NCI-H1694 treated with DMSO at 0.1 percent for 48 hours (cell line): ENCODE measurements at places on chromosomes 12 and 14.
A peak's percentile ranks its signal among the peaks of the same experiment; 100 is the strongest.

DNA sequence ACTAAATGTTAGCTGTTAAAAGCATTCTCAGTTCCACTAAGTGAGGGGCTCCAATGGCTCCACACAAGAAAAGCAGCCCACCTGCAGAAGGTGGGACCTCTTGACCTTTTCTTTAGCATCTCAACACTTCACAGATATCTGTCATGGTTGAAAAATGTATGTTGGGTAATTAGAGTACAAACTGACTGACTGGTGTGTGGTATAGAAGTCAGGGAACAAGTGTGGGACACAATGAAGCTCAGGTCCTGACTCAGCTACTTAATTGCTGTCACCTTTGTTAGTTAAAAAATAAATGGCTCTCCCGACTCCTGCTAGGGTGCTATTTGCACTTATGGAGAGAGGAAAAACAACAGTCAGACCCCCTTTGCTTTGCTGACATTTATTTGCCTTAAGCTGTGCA, 299.0 kb downstream of the TTC6 start:
- no peak for DNase-seq

- DNase-seq, result no peak
Measured at GRCh38 chr14:51360592-51360991, 120.5 kb downstream of the TMX1 start.

DNA sequence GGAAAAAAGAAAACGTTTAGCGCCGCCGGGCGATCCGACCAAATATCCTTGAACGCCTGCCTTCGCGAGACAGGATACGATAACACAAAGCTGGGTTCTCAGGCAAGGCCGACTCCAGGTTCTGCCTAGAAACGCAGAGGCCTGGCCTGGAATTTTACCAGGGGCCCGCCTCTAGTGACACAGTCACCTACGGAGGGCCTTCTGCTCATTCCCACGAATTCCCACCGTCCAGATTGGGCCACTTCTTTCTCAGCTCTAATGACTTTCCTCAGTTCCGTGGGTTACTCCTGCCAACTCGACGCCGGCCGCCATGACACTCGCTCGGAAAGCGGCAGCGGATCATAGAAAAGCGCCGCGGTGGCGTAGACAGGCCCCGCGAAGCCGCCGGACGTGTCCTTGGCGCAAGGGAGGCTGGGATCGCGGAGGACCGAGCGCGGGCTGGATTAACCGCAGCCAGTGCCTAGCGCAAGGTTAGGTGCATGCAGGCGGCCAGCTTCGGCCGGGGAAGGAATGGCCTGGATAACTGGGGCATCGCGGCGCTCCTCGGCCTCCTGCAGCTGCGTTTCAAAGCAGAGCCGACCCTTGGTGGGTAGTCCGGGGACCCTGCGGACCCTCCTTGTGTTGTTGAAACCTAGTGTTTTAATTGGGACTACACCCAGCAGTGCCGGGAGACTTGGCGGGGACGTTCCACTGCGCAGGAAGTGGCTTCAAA, at the start of gene TRIP11:
Gene TRIP11 (minus strand): TSS at position 341 of the 712 bp plus-strand sequence. CDS start 374 bp downstream, outside the sequence.
- DNase-seq, result peak; percentile 95

- DNase-seq, result no peak
Measured at GRCh38 chr12:131959641-131960589, 10.2 kb downstream of the EP400 start.

- no peak for DNase-seq
Measured at GRCh38 chr12:80556566-80556965, 112.5 kb downstream of the PTPRQ start.

GRCh38 chr14:104333646-104334423, 195.4 kb downstream of the KIF26A start:
- DNase-seq, result no peak

DNA sequence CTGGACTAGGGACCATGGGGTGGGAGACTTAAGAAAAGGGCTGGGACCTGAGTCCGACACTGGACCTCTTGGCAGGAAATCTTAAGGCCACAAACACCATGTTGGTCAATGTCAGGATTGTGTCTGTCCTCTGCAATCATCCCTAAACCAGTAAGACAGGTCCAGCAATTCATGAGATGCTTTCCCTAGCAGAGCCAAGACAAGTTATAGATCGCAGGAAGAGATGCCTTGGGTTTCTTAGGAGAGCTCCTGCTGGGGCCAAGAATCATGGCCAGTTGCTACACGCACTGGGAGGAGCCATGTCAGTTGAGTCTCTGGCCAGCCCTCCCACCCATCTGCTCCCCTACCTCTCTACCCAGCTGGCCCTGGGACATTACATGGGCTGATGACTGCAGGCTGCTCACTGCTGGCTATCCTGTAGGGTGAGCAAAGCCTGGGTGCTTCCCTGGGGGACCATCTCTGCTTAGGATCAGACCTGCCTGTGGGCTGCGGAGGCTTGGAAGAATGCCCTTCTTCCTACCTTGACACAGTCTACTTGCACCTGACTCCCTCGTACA, 14.2 kb downstream of the PLEKHH1 start:
- DNase-seq, result peak; percentile 38

DNA sequence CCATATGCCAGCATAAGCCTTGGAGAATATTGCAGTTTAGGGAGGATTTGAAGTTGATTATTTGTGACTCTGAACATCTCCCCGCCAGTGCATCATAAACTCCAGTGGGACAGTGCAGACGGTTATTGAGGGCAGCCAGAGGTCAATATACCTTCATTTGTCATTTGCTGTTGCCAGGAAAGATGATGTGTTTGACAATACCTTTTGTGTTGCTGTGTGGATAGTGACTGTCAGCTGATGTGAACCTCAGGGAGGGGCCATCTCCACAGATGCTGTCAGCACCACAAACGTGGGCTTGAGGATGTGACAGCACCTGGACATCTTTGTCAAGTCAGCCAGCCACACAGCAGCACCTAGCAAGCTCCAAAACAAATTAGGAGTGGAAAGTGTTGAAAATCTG, 11.5 kb downstream of the CCDC198 start:
- no peak for DNase-seq

DNA sequence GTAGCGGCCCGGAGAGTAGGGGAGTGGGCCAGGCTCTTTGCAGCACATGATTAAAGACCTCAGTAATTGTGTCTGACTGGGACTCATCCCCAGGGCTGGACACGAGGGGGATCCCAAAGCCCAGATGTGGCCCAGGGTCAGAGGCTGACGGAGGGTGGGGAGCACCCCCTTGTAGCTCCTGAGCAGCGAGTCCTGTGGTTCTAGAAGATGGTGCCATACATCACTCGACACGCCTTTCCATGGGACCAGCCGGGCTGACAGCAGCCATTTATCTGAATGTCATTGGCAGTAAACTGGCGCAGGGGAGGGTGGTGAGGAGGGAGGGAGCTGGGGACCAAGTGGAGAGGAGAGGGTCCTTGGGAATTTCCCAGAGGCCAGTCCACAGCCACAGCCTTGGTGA, 65.1 kb upstream of the FAM222A start:
- DNase-seq, result no peak

GRCh38 chr12:132444957-132445883, 44.7 kb upstream of the FBRSL1 start:
- DNase-seq, result peak; percentile 88

DNA sequence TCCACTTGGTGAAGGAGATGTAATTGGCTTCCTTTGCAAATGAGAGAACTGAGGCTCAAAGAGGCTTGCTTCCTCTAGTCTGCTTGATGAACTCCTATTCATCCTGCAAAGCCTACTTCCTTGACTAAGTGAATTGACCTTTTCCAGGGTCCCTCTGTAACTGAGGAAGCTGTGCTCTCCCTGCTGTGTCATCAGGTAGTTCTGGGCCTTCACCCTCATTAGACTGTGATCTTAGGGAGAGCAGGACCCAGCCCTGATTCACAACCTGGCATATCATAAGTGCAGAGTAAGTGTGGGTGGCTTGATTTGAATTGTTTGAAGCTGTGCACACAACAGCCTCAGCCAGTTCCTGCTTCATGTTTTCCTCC, 16.3 kb downstream of the ASB2 start:
- no peak for DNase-seq

- DNase-seq, result no peak
Measured at GRCh38 chr12:110235383-110235782, 45.7 kb upstream of the ATP2A2 start.

DNA sequence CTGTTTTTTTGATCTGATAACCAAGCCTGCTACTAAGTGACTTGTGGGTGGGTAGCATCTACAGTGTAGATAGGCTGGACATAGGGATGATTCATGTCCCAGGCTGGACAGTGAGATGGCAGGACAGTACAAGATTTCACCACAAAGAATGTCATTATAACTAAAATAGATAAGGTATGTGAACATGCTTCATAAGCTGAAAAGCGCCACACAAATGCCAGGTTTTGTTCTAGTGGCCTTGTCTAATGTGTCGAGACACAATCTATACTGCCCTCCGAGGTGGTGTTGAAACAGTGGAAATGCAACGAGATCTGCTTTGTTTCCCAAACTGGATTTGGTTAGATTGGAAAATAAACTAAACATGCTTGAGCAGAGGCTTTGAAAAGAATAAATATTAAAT, 4.4 kb downstream of the LGALS3 start:
- DNase-seq, result no peak

GRCh38 chr12:64997858-64998257, 123.2 kb downstream of the WIF1 start:
- DNase-seq, result no peak

- DNase-seq, result no peak
Measured at GRCh38 chr12:92370828-92371227, 225.2 kb upstream of the BTG1 start.

DNA sequence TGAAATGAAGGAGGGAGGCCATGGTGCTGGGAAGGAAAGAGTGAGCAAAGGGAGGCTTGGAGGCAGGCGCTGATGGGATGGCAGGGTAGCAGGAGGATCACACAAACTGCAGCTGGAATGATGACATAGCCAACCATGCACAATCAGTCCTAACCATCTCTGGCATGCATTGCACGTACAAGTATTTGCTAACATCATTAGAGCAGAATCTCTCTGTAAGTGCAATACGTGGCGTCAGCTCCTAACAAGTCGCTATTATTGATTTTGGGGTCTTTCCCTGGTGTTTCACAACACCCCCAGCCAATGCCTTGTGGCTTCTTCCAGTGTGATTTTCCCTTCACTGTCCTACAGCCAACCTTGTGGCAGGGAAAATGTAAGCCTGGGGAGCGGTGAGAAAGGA, 18.5 kb downstream of the BDKRB1 start:
- DNase-seq, result peak; percentile 67

GRCh38 chr14:22945642-22946041, 11.2 kb downstream of the HAUS4 start:
- DNase-seq, result no peak

GRCh38 chr14:56678838-56679237, 99.2 kb downstream of the TMEM260 start:
- no peak for DNase-seq

- DNase-seq, result no peak
Measured at GRCh38 chr12:42386308-42386707, 60.3 kb downstream of the PPHLN1 start.

DNA sequence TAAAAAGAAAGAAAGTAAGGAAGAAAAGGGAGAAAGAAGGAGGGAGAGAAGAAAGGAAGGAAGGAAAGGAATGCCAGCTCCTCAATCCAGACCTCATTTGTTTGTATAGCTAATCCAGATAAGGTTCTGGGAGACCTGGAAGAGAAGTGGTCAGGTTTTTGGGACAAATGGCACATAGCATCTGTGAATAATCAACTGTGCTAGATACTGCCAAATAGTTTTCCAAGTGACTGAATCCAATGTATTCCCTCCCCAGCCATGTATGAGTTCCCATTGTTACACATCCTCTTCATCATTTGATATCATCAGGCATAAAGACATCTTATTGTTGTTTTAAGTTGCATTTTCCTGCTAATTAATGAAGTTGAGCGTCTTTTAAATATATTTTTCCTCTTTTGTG, 18.6 kb upstream of the PTGR2 start:
- DNase-seq, result peak; percentile 17

DNA sequence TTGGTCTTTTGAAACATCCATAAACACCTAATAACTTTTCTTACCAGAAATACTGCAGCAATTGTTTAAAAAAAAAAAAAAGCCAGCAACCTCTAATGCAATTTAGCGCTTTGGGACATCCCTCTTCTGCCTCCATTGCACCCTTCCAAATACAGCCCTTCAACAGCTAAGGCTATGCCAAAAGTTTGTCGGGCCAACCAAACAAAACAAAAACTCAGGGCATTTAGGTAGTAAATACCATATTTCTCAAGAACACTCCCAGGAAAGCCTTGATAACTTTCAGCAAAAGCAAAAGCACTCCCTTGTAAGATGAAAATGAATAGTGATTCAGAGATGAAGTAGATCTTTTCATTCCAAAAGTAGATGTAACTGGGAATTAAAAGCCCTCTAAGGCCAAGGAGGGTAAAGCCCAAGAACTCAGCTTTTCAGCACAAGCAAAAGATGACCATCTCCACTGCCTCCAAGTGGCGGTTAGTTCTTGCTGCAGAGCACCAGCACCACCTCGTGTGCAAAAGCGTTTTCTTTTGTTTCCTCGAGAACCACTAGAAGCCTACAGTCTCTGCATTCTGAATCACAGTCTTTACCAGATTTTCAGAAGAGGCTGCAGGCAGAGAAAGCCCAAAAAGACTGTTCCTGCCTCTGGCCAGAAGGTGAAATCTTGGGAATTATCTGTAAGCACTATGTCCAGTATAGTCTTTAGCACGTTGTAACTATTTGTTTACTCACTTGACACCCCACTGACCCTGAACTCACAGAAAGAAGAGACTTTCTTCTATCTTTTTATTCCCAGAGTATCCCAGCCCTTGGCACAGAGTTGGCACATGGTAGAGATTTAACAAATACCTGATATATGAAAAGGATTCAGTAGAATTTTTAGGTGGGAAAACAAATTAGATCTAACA, 53.1 kb downstream of the SIX6 start:
- DNase-seq, result peak; percentile 81

DNA sequence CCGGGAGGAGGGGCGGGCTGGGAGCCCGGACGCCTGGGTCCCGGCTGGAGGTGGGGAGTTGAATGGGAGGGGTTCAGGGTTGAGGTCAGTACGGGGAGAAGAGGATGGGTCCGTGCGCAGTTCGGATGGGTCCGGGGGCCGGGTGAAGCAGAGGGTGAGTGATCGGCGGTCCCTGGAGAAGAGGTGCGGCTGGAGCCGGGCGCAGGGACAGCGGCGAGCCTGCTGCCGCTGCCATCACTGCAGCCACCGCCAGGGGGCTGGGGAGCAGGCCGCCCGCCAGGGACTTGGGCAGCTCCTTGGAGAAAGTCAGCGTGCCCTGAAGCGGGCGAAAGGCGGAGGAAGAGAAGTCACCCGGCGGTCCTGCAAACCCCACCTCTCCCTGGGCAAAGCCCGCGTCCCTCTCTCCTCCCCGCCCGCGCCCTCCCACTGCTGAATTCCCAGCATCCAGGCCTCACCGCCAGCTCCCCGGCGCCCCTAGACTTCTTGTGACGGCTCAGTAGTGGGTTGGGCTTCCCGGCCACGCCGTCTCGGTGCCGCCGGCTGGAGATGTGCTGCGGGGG, 6.0 kb upstream of the GPR84 start:
- no peak for DNase-seq
